ENCODE measurements at places on chromosomes 4 and X.

DNA sequence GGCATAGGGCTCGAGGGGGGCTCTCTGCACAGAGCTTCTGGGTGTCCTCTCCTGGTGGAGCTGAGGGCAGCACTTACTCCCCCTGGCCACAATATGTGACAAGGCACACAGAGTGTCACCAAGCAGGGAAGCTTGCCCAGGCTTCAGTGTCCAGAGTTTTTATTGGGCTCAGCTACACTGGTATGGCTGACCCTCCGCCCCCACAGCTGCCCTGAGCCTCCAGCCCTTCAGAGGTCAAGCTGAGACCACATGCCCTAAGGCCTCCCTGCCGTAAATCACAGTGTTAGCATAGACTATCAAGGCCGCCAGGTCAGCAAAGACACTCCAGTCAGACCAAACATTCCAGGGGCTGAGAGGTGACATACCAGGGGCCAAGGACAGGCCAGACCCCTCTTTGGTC is 59.0 kb downstream of the EVC start:
- DNase-seq: no peak

- DNase-seq: no peak
Measured at GRCh38 chrX:20513185-20513584, 246.5 kb upstream of the RPS6KA3 start.

DNA sequence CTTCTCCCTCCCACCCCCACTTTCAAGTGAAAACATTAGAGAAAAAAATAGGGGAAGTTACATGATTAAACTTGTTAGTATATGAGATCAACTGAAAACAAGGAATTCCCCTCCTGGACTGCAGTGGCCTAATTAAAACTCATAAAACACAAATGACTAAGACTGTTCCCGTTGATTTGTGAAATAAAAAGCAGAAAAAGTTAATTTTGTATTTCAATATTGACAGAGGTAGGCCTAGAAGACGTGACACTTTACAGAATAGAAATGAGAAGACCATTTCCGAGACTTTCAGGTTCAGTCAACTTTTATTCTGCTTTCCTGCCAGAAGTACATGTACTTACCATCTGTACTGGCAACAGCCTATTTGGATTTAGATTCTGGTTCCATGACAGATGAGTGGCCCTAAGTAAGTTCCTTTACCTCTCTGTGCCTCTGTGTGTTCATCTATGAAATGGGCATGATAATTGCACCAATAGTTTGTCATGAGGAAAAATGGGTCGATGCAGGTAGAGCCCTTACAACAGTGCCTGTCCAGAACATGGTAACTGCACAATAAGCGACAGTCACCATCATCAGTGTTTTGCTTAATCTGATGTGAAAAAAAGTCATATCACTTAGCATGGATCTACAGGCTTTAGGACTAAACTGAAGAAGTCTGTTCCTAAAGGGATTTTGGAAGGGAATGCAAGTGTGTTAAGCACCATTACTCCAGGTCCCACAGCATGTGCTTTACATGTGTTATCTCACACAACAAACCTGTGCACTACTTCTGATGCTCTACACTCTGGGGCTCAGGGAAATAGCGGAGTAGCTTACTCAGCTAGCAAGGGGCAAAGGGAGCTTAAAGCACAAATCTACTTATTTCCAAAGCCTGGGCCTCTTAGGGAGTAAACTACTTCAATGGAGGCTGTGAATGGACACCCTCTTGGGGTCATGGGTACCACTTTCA is 562.3 kb upstream of the DIPK2B start:
- peak; percentile 75 for DNase-seq

DNA sequence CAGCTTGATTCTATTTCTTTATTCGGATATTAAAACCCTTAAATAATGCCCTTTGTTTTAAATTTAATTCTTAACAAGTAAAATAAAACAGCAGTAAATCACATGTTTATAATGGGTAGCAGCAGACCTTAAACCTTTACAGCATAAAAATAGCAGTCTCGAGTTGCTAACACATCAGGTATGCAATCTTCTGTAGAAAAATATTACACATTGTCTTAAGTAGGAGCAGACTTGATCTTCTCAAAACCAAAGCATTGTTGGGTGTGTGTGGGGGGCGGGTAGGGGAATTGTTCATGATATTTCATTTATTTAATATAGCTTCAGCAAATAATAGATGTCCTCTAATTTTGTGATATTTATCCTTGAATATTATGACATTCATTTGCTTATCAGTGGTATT is 331.4 kb downstream of the PCDH7 start:
- DNase-seq: no peak

DNA sequence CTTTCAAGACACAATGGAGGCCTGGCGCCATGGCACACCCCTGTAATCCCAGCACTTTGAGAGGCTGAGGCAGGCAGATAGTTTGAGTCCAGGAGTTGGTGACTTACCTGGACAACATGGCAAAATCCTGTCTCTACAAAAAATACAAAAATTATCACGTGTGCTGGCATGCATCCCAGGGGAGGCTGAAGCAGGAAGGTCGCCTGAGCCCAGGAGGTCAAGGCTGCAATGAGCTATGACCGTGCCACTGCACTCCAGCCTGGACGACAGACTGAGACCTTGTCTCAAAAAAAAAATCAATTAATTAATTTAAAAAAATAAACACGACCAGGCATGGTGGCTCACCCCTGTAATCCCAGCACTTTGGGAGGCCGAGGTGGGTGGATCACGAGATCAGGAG is 2.0 kb upstream of the CTPS2 start:
- DNase-seq: no peak

All from CD14-positive monocyte (primary cell).